ENCODE measurements at places on chromosomes 4 and X. TPM values are rescaled to one million over a fixed set of nuclear protein-coding genes. Genes with fewer than 3 reads are reported as not detected.

Gene RRH
- total RNA-seq: not detected

Gene FRAS1
- total RNA-seq: 0.30 TPM

Gene LRPAP1
- total RNA-seq: 101 TPM

Gene GC
- not detected for total RNA-seq

Gene MAGIX
- total RNA-seq: 1.3 TPM

Gene SUPT20HL1
- not detected for total RNA-seq

Gene WDFY3
- 21.2 TPM for total RNA-seq

Gene PLRG1
- total RNA-seq: 39.2 TPM

Gene NEUROG2
- total RNA-seq: not detected

Gene BEND2
- total RNA-seq: not detected
